Anterior cingulate cortex (tissue), 58 donors: ENCODE measurements at places on chromosomes 16 and 17.
A peak's percentile ranks its signal among the peaks of the same experiment; 100 is the strongest.

- no peak for DNase-seq
These were observed 526 bp upstream of the BORCS6 start for GRCh38 chr17:8190506-8190905.

GRCh38 chr17:40219594-40220338 lies 662 bp downstream of the WIPF2 start:
- peak; percentile 61 for DNase-seq

DNA sequence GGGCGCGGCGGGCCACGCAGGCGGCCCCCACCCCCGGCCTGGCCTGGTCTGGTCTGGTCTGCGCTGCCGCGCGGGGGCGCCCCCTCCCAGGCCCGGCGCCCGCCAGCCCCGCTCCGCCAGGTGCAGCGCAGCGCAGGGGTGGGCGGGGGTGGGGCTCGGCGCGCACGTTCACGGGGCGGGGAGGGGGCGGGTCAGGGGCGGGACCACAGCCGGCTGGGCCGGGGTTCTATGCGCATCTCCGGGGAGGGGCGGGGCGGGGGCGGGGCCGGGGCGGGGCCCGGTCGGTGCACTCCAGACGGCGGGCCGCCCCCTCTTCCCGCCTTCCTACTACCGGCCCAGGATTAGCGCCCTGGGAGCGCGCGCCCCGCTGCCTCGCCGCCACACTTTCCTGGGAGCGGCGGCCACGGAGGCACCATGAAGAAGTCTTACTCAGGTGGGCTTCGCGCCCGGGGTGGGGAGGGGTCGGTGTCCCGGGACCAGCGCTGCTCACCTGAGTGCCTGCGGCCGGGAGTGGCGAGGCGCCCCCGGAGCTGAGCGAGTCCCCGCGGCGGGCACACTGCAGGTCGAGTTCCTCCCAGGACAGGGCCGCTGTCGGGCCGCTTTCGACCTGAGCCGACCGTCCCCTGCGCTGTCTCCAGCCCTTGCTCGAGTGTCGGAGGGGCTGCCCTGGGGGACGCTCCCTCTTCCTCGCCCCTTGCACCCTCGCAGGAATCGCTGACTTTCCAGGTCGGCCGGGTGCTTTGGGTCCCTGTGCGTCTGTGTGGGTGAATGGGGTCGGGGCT lies 140.5 kb downstream of the SEC14L1 start:
- no peak for DNase-seq

DNA sequence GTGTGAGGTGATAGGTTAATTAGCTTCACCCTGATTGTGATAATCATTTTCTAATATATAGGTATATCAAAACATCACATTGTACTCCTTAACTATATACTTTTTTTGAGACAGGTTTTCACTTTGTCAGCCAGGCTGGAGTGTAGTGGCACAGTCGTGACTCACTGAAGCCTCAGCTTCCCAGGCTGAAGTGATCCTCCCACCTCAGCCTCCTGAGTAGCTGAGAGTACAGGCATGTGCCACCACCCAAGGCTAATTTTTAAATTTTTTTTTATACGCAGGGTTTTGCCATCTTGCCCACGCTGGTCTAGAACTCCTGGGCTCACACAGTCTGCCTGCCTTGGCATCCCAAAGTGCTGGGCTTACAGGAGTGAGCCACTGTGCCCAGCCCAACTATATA lies 455.3 kb upstream of the MAF start:
- no peak for DNase-seq

- peak; percentile 42 for DNase-seq
These were observed 4.5 kb upstream of the HEXIM1 start for GRCh38 chr17:45143767-45144198.
